Stimulated activated naive CD8-positive, alpha-beta T cell treated with anti-CD3 and anti-CD28 coated beads, Interleukin-15, amount 100 ng/mL, for 72 hours (primary cell): ENCODE measurements at places on chromosomes 5 and 9.

DNA sequence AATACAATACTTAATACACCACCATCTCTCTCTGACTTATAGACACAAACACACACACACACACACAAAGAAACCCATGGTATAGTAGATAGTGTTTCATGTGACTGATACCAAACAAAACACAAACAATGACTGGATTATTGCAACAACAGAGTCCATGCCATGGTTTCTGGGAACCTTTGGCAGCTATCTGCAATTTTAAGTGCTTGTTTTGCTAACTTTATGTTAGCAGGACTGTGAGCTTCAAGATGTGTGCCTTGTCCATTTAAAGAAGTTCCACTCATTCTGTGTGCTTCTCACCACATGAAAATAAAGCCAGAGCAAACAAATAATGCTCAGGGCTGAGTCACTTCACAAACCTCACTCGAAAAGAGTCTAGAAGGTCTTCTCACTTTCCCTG is 15.1 kb upstream of the LURAP1L start:
- no peak for DNase-seq

DNA sequence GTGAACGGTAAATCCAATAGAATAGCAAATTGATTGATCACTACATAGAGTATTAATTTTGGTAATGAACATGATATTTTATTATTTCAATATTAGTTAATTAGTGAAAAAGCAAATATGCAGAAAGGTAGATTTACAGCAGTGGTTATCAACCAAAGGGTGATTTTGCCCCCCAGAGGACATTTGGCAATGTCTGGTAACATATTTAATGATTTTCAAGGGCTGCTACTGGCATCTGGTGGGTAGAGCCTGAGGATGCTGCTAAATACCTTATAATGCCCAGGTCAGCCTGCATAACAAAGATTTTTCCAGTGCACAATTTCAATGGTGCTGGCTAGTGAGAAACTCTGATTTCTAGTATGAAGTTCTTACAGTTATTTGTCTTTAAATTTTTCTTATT is 1313.7 kb downstream of the PTPRD start:
- no peak for DNase-seq

DNA sequence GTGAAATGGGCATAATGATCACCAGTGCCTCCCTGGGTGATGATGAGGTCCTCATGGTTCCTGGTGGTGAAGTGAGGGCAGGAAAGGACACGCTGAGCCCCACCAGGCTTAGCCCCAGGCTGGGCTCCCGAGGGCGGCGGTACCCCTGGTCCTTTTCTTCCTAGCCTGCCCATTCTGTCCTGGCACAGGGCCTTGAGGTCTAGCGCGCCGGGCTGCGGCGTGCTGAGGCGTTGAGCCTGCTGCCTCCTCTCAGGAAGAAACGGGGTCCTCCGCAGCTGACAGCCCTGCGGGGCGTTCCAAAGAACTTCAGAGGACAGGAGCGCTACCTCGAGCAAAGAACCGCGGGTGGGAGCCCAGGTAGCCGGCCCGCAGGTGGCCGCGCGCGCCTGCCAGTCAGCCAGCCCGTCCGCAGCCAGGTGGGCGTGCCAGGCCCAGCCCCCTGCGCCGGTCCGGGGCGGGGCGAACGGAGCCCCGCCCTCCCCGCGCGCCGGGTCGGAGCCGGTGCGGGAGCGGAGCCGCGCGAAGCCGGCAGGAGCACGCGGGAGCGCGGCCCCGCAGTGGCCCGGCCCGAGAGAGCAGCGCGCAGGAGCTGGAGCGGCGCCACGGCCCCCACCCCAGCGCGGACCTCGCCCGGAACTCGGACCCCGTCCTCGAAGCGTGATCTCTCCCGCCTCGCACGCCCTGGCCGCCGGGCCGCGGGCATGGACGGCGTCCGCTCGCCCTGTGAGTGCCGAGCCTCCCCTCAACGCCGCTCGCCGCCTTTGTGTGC is at the start of gene WNK2:
Gene WNK2, plus strand, starts transcription at position 477 of the 769 bp plus-strand sequence. CDS start 791 bp downstream, outside the sequence.
- peak; percentile 30 for DNase-seq

- no peak for DNase-seq
These were observed 25.7 kb upstream of the C5orf47 start for GRCh38 chr5:173963182-173963838.

DNA sequence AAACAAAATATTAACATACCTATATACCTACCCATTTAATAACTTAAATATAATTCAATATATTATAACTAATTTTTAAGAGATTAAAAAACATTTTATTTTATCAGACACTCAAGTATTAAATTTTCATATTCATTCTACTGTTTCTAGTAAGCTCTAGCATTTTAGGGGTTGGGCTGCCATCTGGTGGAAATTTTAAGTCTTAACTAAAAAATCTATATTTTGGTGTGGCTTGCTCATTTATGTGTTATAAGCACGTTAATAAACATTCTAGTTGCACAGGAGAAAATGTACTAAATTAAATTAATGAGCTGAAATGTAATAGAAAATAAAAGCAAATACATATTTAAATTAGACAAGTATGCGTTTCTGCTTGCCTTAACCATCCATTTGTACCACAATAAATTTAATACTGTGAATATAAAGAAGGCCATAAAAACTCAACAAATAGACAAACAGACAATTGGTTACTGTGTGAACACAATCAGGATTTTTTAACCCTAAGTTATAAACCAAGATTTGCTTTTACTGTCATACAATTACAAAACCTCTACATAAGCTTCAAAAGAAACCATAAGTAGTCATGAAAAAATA is 1728.3 kb upstream of the CDH9 start:
- no peak for DNase-seq

GRCh38 chr5:91190314-91190690 is 192.8 kb downstream of the ARRDC3 start:
- DNase-seq, result no peak

- DNase-seq, result no peak
These were observed 968.8 kb downstream of the TLE1 start for GRCh38 chr9:80720579-80720978.

GRCh38 chr9:121640491-121641223 is 10.8 kb upstream of the DAB2IP start:
- DNase-seq, result no peak

DNA sequence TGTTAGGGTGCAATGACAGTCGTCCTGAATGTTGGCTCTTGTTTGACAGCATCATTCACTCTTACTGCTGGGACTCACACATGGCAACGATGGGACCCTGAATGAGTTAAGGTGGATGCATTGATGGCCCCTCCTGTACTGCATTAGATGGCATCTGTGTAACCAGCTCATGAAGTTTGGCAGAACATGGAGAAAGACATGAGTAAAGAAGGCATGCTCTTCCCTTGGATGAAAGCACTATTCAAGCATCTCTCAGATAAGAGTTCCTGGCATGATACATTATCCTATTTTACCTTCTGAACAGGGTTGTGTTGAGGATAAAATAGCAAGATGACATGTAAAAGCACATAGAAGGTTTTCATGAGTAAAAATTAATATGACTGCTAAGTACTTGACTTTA is 142.2 kb upstream of the GAS1 start:
- no peak for DNase-seq

DNA sequence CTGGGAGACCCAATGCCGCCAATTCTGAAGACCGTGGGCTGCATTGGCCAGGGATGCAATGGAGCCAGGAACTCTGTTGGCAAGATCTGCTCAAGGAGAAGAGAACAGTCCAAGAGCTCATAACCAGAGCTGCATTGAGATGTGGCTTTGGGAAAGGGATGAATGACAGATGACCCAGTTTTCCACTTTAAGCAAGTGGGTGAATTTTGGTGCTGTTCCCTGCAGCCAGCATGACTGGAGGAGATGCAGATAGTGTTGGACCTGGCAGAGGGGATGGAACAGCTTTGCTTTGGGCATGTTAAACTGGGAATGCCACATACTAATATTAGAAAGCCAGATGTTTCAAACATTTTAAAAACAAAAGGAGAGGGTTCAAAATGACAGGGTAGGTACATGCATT is 143.1 kb downstream of the FSTL4 start:
- no peak for DNase-seq

GRCh38 chr9:132190966-132191365 is 29.1 kb downstream of the NTNG2 start:
- no peak for DNase-seq

GRCh38 chr5:126410623-126411022 is 12.6 kb upstream of the GRAMD2B start:
- DNase-seq, result no peak

GRCh38 chr9:127449332-127449966 is 1.8 kb downstream of the RPL12 start:
- DNase-seq, result no peak

DNA sequence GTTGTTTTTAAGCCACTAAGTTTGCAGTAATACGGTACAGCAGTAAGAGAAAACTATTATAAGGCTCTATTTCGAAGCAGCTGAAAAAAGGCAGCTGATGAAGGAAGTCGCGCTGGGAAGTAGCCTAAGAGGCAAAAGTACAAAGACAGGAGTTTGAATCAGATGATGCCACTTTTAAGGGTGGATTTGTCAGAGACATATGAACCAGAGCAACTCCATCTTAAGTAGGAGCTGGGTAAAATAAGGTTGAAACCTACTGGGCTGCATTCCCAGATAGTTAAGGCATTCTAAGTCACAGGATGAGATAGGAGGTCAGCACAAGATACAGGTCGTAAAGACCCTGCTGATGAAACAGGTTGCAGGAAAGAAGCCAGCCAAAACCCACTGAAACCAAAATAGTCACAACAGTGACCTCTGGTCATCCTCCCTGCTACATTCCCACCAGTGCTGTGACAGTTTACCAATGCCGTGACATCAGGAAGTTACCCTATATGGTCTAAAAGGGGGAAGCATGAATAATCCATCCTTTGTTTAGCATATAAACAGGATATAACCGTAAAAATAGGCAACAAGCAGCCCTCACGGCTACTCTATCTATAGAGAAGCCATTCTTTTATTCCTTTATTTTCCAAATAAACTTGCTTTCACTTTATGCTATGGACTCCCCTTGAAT is 91.8 kb upstream of the PRSS3 start:
- no peak for DNase-seq

GRCh38 chr5:171595801-171596231 is 176.4 kb downstream of the FGF18 start:
- peak; percentile 32 for DNase-seq

- DNase-seq, result no peak
These were observed 13.2 kb downstream of the TMEM8B start for GRCh38 chr9:35842020-35842745.

GRCh38 chr9:101648493-101648892 is 53.7 kb upstream of the PPP3R2 start:
- DNase-seq, result no peak

- peak; percentile 78 for DNase-seq
These were observed 142.6 kb upstream of the LMX1B start for GRCh38 chr9:126471084-126471624.

GRCh38 chr5:179648410-179648809 is 24.9 kb upstream of the HNRNPH1 start:
- DNase-seq, result no peak
